ENCODE measurements at places on chromosomes 3 and 15.

- DNase-seq, result no peak
Measured at GRCh38 chr15:69979262-69979661, 118.5 kb downstream of the TLE3 start.

DNA sequence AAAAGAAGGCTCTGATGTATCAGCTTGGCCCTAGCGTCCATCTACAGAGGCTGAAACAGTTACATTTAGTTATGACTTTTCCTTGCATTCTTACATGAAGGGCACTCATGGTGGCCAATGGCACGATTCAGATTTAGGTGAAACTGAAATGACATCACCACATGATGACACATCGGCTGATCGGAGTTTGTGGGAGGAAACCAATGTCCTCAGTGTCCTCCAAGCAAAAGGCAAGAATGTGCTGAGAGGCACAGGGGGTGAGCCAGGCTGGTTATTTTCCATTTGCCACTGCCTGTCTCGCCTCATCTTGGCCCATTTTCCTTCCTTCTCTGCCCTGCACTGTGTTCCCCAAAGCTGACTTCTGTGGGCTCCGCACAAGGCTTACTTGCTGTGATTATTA, 34.4 kb downstream of the TARS3 start:
- DNase-seq, result no peak

DNA sequence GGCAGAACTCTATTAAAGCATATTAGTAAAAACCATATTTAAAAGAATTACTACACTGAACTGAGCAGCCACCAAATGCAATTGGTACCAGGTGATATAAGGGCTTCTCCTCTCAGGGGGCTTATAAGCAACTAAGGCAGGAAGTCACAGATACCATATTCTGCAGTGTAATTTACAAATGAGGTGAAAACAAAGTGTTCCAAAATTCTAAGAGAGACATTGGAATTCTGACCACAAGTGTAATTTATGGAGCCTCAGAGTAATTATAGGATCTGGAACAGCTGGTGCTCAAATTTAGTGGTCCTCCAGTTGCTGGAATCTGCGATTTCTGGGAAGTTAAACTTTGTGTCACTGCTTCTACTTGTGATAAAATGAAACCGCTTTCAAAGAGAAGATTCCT, 3.1 kb upstream of the NR1I2 start:
- DNase-seq, result no peak

DNA sequence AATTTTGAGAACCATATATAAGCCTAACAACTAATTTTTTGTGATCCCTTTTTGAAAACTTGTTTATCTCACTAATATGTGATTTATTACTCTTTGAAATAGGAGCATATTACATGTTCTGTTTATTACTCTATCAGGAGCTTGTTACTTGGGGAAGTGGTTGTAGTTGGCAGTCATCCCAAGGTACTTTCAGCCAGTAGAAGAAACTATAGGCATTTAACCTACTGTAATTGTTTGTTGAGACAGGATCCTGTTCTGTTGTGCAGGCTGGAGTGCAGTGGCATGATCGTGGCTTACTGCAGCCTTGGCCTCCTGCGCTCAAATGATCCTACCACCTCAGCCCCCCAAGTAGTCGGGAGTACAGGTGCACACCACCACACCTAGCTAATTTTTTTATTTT, 195.6 kb downstream of the TCF12 start:
- no peak for DNase-seq

DNA sequence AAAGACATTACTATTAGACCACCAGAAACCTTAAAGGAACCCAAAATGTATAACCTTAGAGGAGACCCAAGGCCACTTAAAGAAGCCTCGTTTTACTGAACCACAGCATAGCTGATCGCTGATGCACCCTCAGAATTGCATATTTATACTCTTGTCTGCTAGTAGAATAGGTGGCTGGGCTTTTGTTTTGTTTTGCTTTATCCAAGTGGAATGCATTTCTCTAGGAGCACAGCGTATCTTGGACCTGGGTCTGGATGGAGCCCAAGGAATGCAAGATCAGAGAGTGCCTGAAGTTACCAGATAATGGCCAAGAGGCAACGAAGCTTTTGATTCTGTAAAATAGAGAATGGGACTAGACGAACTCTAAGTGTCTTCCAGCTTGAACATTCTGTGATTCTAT, 129.2 kb upstream of the COL8A1 start:
- no peak for DNase-seq

DNA sequence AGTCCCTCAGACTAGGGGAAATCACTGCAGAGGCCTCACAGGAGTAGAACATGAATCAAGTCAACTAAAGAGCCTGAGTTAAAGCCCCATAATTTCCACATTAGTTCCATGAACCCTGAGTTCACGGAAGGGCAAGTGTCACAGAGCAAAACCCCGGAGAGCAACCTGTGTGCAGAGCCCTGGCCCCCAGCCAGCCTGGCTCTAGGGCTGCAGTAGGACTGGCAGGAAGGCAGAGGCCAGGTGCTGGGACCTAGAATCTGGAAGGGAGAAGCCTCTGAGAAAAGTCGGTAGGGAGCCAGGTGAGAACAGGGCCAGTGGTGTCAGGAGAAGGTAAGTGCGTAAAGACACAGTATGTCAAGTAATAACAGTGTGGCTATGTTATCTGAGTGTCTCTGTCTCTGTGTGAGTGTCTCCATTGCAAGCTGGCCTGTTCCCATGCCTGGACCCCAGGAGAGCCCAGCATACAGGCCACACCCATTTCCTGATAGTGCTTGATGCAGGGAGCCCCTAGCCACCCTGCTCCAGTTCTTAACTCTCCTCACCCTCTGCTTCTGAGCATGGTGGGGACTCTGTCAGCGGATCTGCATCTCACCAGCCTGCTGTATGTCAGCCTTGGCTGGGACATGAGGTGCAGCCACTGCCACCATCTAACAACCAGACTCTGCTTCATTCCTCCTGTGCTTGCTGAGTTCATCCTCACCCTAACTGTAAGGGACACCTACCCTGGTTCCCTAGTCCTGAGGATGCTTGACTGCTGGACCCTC, 11.3 kb upstream of the MANF start:
- DNase-seq, result no peak

GRCh38 chr3:9280451-9281219, 31.2 kb upstream of the SRGAP3 start:
- no peak for DNase-seq

DNA sequence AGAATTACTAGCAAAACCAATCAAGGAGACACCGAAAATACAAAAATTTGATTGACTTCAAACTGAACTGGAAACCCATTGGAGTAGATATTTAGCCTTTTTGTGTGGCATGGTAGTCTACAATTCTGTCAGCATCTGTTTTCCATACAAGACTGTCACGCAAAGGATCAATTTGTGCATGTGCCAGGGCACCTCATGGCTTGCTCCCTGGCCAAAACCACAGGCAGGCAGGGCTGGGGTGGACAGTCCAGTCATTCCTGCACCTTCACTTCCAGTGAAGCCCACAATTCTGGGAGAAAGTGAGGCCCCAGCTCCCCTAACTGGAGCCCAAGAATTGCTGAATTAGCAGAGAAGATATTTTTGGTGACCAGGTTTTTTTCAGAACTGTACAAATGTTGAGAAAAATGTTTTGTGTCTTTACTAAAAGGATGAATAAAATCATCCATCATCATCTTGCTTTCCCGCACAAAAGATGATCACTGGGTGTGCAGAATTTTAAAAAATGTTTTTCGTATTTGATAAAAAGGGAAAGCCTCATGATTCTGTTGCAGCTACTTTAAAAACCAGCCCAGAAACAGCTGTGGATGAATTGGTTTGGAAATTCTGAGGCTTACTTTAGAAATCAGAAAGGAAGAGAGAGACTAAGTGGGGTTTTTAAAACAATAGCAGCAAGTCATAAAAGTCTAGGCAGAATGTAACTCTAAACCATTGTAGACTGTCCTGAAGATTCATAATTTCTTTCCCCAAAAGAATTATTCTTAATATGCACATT, 86.4 kb downstream of the PCCB start:
- no peak for DNase-seq

DNA sequence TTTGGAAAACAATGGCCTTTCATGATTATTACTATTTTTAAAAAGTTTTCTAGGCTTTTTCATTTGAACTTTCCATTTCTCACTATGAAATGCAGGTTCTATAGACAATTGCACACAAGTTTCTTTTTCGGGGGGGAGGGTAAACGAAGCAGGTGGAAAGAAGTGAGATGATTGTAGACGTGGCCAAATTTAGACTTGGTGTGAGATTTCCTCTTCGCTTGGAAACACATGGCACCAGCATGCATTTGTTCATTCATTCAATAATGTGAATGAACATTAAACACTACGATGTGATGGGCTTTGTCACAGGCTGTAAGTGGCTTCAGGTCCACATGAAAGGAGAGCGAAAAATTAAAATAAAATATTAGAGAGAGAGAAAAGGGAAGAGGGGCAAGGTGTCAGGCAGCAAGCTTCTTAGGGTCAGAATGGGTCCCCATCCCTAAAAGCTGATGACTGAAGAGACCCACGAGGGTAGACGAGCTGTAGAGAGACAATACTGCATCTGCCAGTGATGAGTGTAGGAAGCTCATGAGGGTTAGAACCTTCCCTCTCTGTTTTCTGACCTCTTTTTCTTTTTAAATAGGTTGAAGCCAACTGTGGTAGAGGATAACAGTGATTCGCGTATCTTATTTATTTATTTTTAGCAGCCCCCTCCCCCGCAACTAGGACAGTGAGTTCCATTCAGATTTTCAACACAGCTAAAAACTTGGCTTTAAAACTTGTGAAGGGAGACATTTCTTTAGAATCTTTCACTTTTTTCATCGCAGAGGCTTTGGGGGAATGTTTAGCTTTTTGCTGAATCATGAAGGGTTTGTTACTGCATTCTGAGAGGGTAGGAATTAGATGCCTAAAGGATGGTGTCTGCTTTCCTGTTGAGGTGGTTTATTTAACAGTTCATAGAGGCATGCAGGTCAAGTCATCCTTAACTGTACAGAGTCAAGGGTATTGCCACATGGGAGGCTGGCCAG, 36.2 kb downstream of the GAP43 start:
- no peak for DNase-seq

- no peak for DNase-seq
Measured at GRCh38 chr3:74328435-74328834, 286.0 kb downstream of the CNTN3 start.

- DNase-seq, result no peak
Measured at GRCh38 chr15:48332642-48333034, 1.4 kb downstream of the DUT start.

- DNase-seq, result no peak
Measured at GRCh38 chr3:170767576-170767941, 102.4 kb downstream of the RPL22L1 start.

GRCh38 chr15:85589851-85590250, 204.9 kb downstream of the KLHL25 start:
- no peak for DNase-seq

DNA sequence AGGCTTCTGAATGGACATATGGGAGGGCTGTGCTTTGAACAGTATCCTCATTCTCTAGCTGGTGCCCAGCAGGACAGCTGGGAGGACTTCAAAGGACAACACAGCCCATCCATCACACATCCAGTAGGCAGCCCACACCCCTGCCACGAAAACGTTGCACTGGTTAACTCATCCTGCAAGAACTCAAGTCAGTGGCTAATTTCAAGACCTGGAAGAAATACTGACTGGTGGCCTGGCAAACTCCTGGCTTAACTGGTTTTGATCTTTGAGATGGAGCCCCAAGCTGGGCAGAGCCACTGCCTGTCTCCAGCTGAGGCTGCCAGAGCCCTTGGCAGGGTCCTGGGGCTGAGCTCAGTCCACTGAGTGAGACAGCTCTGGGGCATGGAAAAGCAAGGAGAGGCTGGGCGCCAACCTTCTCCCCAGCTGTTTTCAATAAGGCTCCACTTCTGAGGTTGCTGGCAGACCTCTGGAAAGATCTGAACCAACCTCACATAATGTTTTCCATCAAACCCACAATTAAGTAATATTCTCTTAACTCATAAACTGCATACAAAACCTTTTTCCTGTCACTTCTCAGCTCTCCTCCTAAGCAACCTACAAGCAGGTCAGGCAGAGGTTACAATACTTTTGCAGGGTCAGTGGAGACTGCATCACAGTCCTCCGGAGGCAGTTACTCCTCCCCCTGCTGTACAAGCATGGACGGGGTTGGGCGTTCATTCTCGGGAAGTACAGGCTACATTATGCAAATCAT, 110.3 kb downstream of the MYLK start:
- no peak for DNase-seq

DNA sequence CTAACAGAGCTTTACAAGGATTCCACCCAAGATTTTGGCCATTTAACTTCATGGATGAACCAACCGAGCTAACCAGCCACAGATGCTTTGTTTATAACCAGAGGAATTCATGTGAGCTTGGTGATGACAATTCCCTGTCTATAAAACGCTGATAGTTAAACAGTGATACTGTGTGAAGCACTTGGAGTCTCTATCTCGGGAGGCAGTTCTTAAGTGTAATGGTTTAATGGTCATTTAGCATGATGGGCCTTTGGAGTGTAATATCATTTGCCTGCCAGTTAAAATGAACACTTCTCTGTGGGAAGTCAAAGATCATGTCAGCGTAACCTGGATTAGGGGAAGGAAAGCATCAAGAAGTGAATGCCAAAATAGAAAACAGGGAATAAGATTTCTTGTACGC, 368.6 kb upstream of the THRB start:
- DNase-seq, result no peak

GRCh38 chr3:125357032-125357658, 18.0 kb downstream of the ZNF148 start:
- DNase-seq, result peak; percentile 16

DNA sequence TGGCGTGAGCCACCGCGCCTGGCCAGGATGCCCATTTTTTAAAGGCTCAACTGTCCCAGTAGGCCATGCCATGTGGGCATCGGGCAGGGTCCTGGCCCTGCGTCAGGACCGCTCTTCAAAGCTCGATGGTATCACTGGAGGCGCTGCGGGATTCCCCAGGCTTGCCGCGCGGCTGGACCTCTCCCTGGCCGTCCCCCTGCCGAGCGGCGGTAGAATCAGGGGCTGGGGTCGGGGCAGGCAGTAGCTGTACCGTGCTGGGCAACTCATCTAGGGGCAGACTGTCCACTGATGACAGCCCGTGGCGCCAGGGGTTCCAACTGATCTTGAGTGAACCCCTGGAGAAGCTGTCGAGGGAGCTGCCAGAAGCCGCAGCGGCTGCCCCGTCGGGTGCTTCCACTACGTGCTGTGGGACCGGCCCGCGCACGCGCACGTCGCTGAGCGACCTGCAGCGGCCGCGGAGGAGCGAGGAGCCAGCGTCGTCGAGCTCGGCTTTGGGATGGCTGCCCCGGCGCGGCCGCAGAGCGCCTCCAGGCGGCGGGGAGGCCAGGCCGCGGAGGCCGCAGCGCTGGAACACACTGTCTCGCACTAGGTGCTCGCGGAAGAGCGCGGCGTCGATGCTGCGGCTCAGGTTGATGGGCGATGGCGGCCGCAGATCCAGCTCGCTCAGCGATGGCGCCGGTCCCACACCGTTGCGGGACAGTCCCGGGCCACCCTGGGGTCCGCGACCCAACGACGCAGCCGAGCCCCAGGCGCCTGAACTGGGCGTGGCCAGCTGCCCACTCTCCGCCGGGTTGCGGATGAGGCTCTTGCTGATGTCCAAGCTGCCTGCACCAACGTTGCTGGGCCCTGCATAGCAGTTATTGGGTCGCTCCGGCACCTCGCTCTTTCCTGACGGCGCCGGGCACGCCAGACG, 5.8 kb downstream of the PRRT3 start:
- peak; percentile 59 for DNase-seq

Measured in stimulated activated CD8-positive, alpha-beta memory T cell treated with anti-CD3 and anti-CD28 coated beads, Interleukin-4, amount 100 ng/mL, for 1 hour (primary cell).